ELF-1 (cell line): ENCODE measurements at places on chromosomes 7 and 10.

DNA sequence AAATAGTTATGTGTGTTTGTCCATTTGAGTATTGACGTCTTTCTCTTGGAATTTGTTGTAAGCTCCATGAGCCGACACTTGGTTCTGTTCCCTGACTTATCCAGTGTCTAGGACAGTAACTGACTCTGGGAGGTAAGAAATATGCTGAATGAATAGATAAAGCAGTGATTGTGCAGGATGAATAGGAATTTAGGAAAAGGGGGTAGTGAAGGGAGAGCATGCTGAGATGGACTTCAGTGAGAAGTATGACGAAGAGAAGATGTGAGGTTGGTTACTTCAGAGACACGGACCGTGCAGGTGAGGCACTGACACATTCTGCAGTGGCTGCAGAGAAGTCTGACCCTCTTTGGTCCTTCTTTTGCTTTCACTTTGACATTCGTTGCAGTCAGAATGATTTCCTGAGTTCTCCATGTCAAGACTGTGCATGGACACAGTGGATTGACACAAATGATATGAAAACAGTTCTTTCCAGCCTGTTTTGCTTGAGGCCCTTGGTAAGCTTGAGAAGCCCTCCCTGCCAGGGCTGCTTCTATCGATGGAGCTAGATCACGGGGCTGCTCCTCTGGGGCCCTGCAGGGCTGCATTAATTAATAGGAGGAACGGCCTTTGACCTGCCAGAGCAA is 261.5 kb upstream of the SORCS1 start:
- no peak for DNase-seq

GRCh38 chr7:123748171-123748733 is 551 bp downstream of the WASL start:
- DNase-seq = peak; percentile 55

- DNase-seq = no peak
Measured at GRCh38 chr7:92622030-92622429, 31.8 kb upstream of the FAM133B start.

DNA sequence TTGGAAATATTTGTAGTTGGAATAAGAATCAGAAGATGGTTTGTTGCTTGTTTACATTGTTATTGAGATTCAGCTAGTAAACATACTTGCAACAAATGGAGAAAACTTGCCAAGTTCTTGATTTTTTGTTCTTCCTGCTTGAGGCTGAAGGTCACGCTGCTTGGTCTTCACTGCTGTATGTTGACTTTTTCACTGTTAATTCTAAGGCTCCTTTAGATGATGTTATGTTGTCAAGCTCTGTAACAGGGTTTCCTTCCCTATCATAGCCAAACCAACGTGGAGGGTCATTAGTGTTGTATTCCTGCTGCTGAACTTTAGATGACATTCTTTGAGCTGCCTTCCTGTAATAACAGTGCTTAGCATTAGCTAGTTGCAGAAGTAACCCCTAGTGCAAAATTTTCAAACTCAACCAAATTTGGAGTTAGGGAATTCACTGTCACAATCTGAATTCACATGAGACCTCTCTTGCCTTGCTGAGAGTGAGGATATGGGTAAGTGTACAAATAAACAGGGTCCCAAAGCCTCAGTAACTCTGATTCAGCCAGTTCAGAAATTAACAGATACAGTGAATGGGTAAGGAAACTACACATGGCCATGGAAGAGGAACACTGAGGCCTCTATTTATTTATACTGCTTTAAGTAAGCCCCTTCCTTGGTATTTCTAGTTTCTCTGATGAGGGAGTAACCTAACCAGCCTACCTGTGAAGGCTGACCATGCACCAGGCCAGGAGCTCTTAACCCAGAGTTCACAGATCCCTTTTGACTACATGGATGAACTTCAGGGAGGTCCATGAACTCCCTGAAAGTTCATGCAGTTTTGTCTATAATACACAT is 64.6 kb downstream of the FAM185A start:
- DNase-seq = no peak

DNA sequence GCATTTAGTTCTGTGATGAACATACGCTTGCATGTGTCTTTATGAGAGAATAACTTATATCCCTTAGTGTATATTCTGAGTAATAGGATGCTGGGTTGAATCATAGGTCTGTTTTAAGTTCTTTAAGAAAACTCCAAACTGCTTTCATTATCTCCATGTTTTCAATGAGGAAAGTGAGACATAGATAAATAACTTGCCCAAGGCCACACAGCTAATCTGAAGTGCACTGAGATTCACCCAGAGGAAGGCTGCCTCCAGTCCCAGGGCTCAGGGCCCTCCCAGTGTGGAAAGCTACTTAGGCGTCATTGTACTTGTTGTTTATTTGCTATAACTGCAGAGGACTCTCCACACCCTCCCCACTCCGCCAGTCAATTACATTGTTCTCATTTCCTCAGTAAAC is 126.7 kb downstream of the INHBA start:
- DNase-seq = no peak

GRCh38 chr10:10493833-10494232 is 523.8 kb upstream of the CELF2 start:
- DNase-seq = no peak

- no peak for DNase-seq
Measured at GRCh38 chr7:108455551-108455997, 662 bp downstream of the NRCAM start.

DNA sequence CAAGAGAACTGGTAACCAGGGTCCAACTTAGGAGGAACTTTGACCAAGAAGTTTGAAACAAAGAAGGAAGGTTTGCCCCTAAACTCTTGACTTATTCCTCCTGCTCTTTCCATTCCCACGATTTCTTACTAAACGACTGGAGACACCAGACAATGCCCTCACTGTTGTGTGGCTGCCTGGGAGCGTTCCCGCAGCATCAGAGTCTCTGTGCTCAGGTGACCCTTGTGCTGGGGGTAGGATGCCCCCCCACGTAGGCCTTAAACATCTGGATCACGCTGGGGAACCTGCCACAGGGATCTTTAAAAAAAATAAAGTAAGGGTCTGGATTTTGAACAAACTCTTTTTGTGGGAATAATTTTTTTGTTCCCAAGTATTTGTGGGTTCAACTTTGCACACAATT is 30.1 kb upstream of the CTBP2 start:
- DNase-seq = no peak

- DNase-seq = no peak
Measured at GRCh38 chr10:12803776-12804175, 197.7 kb downstream of the CCDC3 start.

DNA sequence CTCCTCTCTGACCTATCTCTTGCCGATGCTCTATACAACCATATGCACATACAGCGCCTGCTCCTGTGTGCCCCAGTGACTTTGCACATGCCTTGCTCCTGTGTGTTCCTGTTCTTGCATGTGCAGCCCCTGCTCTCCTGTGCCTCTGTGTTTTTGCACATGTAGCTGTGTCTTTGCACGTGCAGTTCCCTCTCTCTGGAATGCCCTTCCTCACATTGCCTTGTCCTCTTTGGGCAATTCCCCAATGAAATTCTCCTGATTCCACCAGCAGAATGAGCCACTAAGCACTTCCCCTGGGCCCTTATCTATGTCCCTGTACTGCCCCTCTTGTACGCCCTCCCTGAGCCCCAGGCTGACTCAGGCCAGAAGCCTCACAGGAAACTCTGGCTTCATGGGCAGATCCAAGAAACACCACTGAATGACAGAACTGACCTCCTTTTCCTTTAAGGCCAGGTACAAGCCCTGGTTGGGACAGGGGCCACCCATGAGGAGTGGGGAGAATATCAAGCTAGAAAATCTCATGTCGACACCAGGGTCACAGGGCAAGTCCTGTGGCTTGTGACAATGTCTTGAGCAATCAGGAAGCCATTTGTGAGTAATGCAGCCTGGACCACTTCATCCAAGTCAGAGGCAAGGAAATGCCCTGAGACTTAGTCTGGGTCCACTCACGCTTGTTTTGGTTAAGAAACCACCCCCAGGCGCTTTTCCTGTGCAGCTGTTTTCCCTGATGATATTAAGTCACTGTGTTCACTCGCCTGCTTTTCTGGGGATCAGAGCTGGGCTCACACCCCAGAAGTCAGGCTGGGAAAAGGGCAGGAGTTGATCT is 1.9 kb upstream of the ARHGAP22 start:
- DNase-seq = peak; percentile 28

DNA sequence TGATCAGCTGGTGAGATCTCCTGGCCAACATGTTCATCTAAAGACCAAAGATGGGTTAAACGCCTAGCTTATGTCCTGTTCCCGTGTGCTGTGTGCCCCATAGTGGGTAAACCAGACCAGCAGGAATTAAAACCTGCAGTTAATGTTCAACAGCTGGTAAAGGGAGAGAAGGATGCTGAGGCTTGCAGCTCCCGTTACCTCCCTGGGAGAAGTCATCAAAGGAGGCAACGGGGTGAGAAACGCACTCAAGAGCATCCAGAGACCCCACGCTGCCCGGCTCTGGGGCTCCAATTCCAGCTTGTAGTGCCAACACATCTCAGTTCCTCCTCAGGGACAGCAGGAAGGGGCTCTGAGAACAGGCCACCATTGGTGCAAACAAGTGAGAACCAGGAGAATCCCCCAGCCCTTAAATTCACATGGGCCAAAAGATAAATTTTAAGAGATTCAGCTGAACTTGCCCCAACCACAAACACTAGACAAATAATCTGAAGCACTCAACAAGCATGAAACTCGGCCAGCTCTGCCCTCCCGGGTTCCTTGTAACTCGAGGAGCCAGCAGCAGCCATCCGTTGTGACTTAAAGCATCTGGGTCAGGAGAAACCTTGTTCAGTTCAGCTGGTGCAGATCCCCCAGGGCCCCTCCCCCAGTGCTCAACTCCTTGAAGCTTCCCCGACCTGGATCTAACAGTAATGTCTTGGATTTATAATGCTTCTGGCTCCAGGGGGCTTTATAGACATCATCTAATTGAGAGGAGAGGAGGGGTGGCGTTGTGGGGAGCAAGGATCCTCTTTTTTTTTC is 29.4 kb downstream of the FAM241B start:
- DNase-seq = no peak

DNA sequence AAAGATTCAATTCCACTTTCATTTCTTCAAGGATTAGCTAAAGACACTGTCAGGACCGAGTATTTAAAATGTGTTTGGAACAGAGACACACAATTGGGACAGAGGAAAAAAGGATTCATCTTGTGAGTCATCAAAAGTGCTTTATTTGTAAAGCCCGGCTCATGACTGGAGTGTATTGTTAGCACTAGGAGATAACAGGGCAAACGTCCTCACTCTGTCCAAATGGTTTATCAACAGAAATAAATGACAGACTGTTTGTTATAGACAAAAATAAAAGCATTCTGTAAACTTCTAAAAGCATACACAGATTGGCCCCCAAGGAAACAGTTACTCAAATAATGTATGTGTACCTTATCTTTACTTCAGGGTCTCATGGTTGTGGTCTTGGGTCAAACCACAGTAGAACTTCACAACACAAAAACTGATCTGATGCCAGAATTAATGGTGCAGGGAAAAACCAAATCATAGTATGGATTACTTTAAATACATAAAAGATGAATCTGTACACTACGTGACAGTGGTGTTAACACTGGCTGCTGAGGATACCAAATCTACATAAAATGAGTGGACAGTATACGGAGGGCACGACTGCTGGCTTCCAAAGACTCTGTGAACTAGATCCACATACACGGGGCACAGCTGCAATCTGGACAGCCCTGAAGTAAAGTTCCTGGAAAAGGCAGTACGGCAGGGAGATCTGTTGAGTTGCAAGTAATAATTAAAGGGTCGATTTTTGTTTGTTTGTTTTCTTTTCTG is 179.4 kb downstream of the PIP4K2A start:
- no peak for DNase-seq

- DNase-seq = no peak
Measured at GRCh38 chr7:80859272-80859970, 59.4 kb downstream of the SEMA3C start.

DNA sequence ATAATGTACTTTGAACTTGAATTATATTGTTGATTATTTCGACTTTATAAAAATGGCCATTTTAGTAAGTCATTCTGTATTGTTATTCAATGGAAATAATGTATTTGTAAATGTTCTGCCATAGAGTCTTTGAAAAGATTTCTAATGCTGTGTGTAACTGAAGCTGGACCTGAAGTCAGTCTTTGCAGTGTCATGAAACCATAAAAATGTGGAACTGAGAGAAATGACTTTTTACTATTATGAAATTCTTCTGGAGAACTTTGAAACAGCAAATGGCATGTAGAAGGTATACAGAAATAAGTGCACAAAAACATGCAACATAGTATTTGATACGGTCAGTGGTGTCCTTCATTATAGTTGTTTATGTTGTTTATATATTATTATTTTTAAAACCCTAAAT is 59.7 kb upstream of the ADRA2A start:
- no peak for DNase-seq

GRCh38 chr10:102642736-102643335 is 1.4 kb upstream of the TRIM8 start:
- peak; percentile 80 for DNase-seq

- no peak for DNase-seq
Measured at GRCh38 chr7:23787272-23787671, 77.3 kb downstream of the STK31 start.

DNA sequence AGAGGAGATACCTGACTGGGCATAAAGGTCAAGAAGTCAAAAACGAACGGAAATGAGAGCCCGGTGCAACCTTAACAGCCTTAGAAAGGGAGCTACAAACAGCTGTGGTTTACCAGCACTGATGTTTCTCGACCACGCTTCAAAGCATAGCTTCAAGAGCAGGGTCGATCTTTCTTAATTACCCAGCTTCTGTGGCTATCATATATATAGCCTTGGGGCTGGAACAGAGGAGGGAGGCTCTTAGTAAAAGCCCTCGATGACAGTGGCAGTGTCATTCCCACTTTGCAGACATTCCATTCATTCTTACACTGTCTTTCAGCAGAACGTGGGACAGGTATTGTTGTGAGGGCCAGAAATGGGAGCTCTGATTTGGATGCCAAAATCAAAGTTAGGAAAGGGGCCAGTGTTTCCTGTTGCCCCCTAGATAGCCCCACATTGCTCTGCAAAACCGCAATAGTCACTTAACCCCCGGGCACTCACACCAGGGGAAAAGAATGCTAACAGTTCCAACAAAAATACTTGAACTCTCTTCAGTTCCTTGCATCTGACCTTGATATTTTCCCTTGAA is 141.5 kb downstream of the MTPAP start:
- peak; percentile 64 for DNase-seq

- DNase-seq = peak; percentile 91
Measured at GRCh38 chr7:99137411-99138180, 6.3 kb downstream of the SMURF1 start.

- DNase-seq = no peak
Measured at GRCh38 chr10:132233501-132234085, 46.8 kb downstream of the DPYSL4 start.

- peak; percentile 60 for DNase-seq
Measured at GRCh38 chr10:103666087-103666761, 172.7 kb downstream of the NEURL1 start.

- DNase-seq = peak; percentile 75
Measured at GRCh38 chr7:80764132-80764531, 125.7 kb downstream of the CD36 start.

GRCh38 chr10:132566892-132567291 is 29.3 kb downstream of the INPP5A start:
- DNase-seq = peak; percentile 66

DNA sequence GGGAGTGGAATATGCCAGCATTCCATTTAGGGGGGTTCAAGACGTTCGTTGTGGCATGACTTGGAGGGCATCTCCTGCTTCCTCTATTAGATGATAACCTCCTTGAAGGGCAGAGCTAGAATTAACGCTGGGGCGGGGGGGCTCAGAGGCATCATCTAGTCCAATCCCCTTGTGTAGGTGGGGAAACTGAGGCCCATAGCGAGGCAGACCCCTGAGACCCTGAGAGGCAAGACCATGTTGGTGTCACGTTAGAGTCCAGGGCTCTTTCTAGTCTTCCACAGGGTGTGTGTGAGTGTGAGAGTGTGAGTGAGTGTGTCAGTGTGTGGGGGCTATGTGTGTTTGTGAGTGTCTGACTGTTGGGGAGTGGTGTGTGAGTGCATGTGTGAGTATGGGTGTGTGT is 29.3 kb upstream of the NUB1 start:
- no peak for DNase-seq
